Sigmoid colon (tissue), 7 donors: ENCODE measurements at places on chromosomes 2 and 18.

GRCh38 chr2:174076975-174077374 lies 111.8 kb upstream of the SP3 start:
- DNase-seq: no peak
- H3K4me1 ChIP-seq: no peaks in the 10 kb centered on the region
- no peaks in the 10 kb centered on the region for H3K36me3 ChIP-seq
- no peak overlapping the region for H3K27ac ChIP-seq
- no peak overlapping the region for H3K4me3 ChIP-seq
- no peaks in the 10 kb centered on the region for H3K27me3 ChIP-seq

- H3K27me3 ChIP-seq: no peaks in the 10 kb centered on the region
- DNase-seq: peak; percentile 91
- H3K36me3 ChIP-seq: no peaks in the 10 kb centered on the region
- no peaks in the 10 kb centered on the region for H3K4me1 ChIP-seq
- H3K4me3 ChIP-seq: peak overlapping the region; percentile 29
- H3K27ac ChIP-seq: peak overlapping the region; percentile 79
Observed at GRCh38 chr2:64330281-64331113, 123.5 kb upstream of the LGALSL start.

DNA sequence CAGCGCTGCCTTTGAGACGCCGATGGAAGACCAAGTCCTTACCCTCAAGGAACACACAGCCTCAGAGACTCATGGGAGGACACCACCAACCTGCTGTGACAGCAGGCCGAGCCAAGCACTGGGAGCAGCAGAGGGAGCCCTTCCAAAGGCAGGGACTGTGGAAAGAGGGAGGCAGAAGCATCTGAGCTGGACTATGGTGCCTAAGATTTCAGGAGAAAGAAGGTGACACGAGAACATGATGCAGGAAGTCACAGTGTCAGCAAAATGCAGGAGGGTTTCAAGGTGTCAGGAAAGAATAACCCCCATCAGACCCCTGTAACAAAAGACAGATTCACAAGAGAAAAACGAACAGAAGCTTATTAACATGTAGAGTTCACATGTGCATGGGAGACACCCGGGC lies 24.2 kb upstream of the COX7A2L start:
- H3K36me3 ChIP-seq: no peaks in the 10 kb centered on the region
- no peak overlapping the region for H3K27ac ChIP-seq
- H3K4me3 ChIP-seq: no peak overlapping the region
- no peaks in the 10 kb centered on the region for H3K4me1 ChIP-seq

DNA sequence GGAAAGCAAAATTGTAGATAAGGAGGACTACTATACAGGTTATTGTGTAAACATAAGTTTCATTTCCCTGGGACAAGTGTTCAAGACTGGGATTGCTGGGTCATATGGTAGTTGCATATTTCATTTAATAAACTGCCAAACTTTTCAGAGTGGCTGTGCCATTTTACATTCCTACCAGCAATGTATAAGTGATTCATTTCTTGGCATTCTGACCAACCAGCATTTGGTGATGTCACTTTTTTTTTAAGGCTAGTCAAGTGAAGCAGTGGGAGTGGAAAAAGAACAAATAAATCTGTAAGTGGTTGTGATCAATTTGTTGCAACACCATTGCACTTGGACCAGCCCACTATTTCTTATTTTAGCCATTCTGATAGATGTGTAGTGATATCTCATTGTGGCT lies 5.2 kb upstream of the CHCHD5 start:
- no peaks in the 10 kb centered on the region for H3K27me3 ChIP-seq
- peaks cover 7% of the 10 kb centered on the region for H3K36me3 ChIP-seq
- no peak overlapping the region for H3K4me3 ChIP-seq
- peaks cover 15% of the 10 kb centered on the region for H3K4me1 ChIP-seq
- no peak overlapping the region for H3K27ac ChIP-seq

DNA sequence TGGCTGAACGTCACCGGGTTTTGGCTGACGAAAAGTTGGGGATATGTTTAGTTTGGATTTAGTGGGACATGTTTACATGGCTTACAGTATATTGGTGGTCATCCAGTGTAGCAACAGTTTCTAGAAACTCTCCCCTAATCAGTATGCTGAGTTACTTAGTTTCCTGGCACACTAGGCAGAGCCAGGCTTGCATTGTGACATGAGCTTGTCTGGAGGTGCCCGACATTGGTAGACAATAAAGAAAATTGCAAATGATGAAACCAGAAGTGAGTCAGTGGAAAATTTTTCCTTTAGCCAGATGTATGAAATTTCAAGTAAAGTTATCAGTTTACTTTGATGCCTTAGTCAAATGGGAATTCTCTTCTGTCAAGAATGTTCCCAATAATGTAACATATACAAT lies 276.1 kb downstream of the RDH14 start:
- H3K4me3 ChIP-seq: no peak overlapping the region
- no peak overlapping the region for H3K27ac ChIP-seq
- no peaks in the 10 kb centered on the region for H3K4me1 ChIP-seq
- H3K36me3 ChIP-seq: no peaks in the 10 kb centered on the region
- H3K27me3 ChIP-seq: no peaks in the 10 kb centered on the region
- no peak for DNase-seq

GRCh38 chr2:208097801-208098200 lies 26.5 kb downstream of the CRYGD start:
- H3K4me1 ChIP-seq: no peaks in the 10 kb centered on the region
- H3K27ac ChIP-seq: no peak overlapping the region
- DNase-seq: no peak
- no peaks in the 10 kb centered on the region for H3K27me3 ChIP-seq
- H3K36me3 ChIP-seq: no peaks in the 10 kb centered on the region
- no peak overlapping the region for H3K4me3 ChIP-seq

DNA sequence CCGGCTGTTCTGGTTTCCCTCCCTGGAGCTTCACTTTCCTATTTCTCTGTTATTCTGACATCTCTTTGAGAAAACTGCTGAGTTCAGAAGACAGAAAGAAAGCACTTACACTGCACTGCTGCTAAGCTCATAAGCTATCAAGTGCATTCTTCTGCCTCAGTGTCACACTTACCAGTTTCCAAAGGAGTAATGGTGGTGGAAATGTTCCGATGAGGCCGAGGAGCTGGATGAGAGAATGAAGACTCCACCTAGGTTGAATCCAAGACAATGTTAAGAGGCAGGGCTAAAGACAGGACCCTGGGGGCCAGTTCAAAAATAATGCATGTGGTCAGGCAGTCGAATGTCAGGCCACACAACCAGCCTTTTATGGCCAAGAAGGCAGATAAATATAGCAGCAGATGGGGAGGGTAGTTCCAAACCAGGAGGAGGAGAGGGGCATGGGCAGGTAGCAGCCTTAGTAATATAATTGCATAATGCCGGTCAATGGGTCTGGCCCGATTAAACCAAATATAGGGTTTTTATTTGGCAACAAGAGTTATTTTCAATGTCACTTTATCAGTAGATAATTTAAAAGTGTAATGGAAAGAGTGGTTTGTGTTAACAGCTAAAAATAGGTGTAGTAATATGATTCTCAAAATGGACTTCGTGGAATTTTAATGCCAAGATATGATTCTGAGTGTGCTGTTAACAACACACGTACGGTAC lies at the start of gene MYOM1:
Gene MYOM1 (minus strand): TSS at position 338 of the 705 bp plus-strand sequence. CDS start 4,745 bp downstream, outside the sequence.
- H3K27me3 ChIP-seq: no peaks in the 10 kb centered on the region
- no peak for DNase-seq
- peak within 1 kb of the TSS; percentile 48 for H3K4me3 ChIP-seq
- no peaks in the 10 kb centered on the region for H3K4me1 ChIP-seq

- peaks cover 70% of the 10 kb centered on the region for H3K36me3 ChIP-seq
- no peaks in the 10 kb centered on the region for H3K4me1 ChIP-seq
- H3K4me3 ChIP-seq: no peak overlapping the region
- H3K27ac ChIP-seq: no peak overlapping the region
- no peaks in the 10 kb centered on the region for H3K27me3 ChIP-seq
Observed at GRCh38 chr2:61253136-61253535, 91.1 kb downstream of the C2orf74 start.

DNA sequence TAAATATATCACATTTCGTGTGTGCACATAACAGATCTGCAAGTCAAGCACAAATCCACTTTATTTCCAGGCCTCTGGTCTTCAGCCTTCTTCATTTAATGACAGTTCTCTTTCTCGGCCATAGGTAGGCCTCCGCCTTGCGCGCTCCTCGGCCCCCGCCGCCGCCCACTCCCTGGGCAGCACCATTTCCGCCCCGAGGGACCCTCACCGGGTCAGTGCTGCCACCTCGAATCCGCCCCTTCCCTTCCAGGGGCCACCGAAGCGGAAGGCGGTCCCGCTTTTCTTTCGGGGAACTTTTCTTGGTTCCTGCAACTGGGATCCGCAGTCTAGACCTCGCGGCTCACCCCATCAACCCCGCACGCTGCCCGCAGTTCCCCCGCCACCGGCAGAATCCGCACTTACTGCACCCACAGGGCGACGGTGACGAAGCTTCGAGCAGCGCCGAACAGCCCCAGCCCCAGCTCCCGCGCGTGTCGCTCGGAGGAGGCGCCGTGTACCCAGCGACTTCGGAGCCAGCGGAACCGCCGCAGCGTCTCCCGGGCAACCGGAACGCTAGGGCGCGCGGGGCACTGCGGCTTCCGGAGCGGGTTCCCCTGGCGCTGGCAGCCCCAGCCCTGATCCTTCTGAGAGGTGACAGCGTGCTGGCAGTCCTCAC lies at the start of gene CDKL4:
Gene CDKL4 (minus strand): TSS at position 502 of the 655 bp plus-strand sequence.
- no peak within 1 kb of the TSS for H3K27ac ChIP-seq
- H3K36me3 ChIP-seq: no peaks in the 10 kb centered on the region
- peak within 1 kb of the TSS; percentile 38 for H3K4me3 ChIP-seq

DNA sequence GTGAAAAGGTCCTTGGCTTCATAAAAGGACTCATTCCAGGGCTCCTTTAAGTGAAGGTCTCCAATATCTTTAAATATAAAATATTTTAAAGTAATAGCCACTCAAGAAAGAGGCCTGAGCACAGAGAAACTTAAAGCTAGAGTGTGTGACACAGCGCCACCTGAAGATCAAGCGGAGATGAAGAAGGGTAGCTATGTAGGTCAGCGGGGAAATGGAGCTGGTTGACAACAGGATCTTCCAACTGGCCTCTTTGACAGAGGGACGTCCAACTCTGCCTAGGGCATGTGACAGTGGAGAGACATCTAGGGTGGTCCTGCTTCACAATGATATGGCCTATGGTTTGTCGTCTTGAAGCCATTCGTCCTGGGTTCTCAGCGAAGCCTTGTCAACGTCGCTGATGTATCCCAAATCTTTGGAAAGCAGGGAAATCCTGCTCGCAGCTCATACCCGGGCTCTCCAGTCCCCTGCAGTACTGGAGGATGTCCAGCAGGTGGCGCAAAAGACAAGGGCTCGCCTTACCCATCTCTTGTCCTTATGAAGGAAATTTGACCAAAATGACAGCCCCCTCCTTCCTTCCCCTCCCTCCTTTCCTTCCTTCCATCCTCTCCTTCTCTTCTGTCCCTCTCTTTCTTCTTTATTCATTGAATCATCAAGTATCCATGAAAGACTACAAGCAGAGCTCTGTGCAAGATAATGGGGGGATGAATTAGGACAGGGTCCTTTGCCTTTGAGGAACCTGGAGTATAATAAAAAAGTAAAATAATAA lies 59.6 kb downstream of the LONRF2 start:
- peak; percentile 84 for DNase-seq
- H3K27me3 ChIP-seq: no peaks in the 10 kb centered on the region
- H3K36me3 ChIP-seq: no peaks in the 10 kb centered on the region
- peaks cover 6% of the 10 kb centered on the region for H3K4me1 ChIP-seq

GRCh38 chr2:22998359-22998758 lies 386.6 kb upstream of the KLHL29 start:
- DNase-seq: no peak
- no peaks in the 10 kb centered on the region for H3K4me1 ChIP-seq
- no peak overlapping the region for H3K27ac ChIP-seq
- no peaks in the 10 kb centered on the region for H3K36me3 ChIP-seq

GRCh38 chr2:215530191-215530968 lies 94.5 kb upstream of the FN1 start:
- H3K36me3 ChIP-seq: no peaks in the 10 kb centered on the region
- no peak overlapping the region for H3K4me3 ChIP-seq
- no peak for DNase-seq
- H3K27me3 ChIP-seq: no peaks in the 10 kb centered on the region
- no peaks in the 10 kb centered on the region for H3K4me1 ChIP-seq
- H3K27ac ChIP-seq: peak overlapping the region; percentile 67

DNA sequence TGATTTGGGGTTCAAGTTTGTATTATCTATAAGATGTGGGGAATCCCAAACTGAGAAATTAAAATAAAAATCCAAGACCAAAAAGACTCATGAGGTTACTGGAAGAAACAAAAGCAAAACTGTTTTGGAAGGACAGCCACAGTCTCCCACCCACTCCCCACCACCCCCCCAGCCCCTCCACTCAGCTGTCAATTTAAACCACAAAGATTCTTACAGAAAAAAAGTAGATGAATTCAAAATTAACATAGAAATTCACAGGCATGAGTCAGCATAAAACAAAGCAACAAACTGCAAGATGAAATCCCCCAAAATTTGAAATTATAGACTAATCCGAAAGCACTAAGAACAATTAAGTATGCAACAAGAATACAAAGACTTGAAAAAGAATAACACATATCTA lies 12.1 kb downstream of the MAP4K3 start:
- H3K4me3 ChIP-seq: no peak overlapping the region
- no peak overlapping the region for H3K27ac ChIP-seq
- H3K4me1 ChIP-seq: no peaks in the 10 kb centered on the region
- H3K36me3 ChIP-seq: no peaks in the 10 kb centered on the region
- no peak for DNase-seq
- no peaks in the 10 kb centered on the region for H3K27me3 ChIP-seq

GRCh38 chr2:133821107-133821760 lies 253.0 kb upstream of the NCKAP5 start:
- no peaks in the 10 kb centered on the region for H3K27me3 ChIP-seq
- H3K27ac ChIP-seq: no peak overlapping the region
- H3K4me1 ChIP-seq: no peaks in the 10 kb centered on the region
- no peak for DNase-seq

- H3K27me3 ChIP-seq: no peaks in the 10 kb centered on the region
- no peak overlapping the region for H3K4me3 ChIP-seq
- no peaks in the 10 kb centered on the region for H3K4me1 ChIP-seq
- H3K36me3 ChIP-seq: no peaks in the 10 kb centered on the region
Observed at GRCh38 chr18:77815666-77816338, 566.2 kb downstream of the GALR1 start.

DNA sequence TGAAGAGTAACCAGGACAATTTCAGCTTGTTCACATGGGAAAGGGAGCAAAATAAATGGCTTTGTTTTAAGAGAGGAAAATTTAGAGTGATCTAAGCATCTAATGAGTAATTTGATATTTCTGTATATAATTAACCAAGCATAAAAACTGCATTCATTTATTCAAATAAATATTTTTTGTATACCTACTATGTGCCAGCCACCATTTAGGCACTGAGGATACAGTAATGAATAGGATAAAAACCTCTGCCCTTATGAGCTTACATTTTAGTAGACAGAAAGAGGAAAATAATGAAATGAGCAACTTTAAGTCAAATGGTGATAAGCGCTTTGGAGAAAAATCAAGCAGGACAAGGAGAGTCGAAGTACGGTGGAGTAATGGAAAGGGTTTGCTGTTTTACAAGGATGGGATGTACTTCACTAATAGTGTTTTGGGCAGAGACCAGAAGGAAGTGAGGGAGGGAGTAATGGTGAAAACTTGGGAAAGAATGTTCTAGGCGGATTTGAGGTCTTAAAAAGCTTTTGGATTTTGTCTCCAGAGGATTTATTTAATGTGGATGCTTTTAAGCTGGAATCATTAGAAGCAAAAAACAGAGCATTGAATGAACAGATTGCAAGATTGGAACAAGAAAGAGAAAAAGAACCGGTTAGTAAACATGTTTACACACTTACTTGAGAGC lies 17.4 kb downstream of the NDC80 start:
- no peaks in the 10 kb centered on the region for H3K4me1 ChIP-seq
- no peaks in the 10 kb centered on the region for H3K27me3 ChIP-seq
- no peak for DNase-seq
- no peaks in the 10 kb centered on the region for H3K36me3 ChIP-seq
- H3K4me3 ChIP-seq: no peak overlapping the region
- H3K27ac ChIP-seq: no peak overlapping the region

- no peak overlapping the region for H3K27ac ChIP-seq
- no peak for DNase-seq
- no peaks in the 10 kb centered on the region for H3K36me3 ChIP-seq
- H3K27me3 ChIP-seq: no peaks in the 10 kb centered on the region
- no peak overlapping the region for H3K4me3 ChIP-seq
Observed at GRCh38 chr2:64417624-64418023, 36.3 kb upstream of the LGALSL start.
